ENCODE measurements at places on chromosomes 16 and 17.
A peak's percentile ranks its signal among the peaks of the same experiment; 100 is the strongest.

GRCh38 chr16:87098361-87098760, 218.8 kb downstream of the C16orf95 start:
- DNase-seq: no peak

DNA sequence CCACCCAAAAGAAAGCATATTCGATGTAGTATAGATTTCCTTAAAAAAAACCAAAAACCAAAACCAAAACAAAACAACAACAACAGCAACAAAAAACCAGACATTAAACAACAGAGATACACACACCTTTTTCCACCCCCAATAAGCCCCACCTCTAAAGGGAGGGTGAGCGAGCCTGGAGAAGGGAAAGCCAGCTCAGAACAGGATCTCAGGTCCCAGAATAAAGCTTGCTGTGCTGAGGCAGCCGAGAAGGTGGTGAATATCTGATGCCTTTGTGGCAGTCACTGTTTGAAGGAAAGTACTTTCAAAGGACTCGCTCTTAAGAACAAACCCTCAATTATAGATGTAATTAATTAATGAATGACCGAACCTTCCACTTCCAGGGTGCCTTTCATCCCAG, 470 bp downstream of the KRT23 start:
- no peak for DNase-seq

DNA sequence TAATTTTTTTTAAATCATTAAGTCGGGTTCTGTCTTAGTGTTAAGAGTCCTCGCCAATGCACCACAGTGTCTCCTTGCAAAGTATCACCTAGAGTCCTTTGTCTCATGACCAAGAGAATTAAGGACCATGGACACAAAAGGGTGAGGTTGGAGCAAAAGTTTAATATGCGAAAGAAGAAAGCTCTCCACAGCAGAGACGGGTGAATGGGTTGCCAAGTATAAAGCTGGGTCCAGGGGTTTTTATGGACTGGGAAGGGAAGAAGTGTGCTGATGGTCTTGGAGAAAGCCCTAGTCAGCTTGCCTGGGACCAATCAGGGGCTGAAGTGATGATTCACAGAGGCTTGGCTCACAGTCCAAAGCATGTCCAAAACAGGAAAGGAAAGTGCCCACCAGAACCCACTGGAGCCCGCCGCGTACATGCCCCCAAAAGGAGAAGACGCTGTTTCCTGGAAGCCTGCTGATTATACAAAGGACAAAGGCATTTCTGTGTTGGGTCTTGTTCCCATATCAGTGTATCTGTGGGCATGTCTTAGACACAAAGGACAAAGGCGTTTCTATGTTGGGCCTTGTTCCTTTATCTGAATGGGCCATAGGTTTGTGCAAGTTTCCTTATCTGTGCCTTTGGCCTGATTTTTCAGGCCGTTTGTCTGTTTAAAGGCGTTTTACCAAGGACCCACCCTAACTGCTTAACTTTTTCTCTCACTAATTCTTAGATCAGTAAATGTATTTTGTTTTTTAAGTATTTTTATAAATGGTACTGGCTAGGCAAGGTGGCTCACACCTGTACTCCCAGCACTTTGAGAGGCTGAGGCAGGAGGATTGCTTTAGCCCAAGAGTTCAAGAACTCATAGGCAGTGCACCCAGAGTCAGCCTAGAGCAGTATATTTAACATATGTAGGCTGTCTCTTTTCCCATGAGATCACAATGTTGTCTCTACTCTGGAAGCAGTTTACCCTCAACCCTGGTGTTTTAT, 28.7 kb upstream of the ATF7IP2 start:
- DNase-seq: no peak

DNA sequence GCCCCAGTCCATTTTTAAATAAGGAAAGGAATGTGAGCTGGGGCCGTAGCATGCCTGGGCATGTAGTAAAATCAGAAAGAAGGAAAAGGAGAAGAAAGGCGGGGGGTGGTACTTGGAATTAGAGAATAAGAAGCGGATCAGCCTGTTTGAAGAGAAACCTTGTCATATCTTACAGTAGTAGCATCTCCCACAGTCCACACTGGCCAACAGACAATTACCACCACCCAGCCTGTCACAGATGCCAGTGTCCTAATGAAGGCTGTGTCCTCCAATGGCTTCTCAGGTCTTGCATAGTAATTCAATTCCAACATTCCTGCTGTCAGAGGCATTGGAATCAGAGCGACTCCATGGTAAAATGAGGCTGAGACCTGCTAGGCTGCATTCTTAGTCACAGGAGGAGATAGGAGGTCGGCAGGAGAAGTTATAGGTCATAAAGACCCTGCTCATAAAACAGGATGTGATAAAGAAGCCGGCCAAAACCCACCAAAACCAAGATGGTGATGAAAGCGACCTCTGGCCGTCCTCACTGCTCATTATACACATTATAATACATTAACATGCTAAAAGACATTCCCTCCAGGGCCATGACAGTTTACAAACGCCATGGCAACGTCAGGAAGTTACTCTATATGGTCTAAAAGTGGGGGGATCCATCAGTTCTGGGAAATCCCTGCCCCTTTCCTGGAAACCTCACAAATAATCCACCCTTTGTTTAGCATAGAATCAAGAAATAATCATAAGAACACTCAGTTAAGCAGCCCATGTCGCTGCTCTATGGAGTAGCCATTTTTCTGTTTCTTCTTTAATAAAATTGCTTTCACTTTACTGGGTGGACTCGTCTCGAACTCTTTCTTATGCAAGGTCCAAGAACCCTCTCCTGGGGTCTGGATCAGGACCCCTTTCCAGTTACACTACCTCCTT, 9.6 kb upstream of the AKAP10 start:
- DNase-seq: no peak

DNA sequence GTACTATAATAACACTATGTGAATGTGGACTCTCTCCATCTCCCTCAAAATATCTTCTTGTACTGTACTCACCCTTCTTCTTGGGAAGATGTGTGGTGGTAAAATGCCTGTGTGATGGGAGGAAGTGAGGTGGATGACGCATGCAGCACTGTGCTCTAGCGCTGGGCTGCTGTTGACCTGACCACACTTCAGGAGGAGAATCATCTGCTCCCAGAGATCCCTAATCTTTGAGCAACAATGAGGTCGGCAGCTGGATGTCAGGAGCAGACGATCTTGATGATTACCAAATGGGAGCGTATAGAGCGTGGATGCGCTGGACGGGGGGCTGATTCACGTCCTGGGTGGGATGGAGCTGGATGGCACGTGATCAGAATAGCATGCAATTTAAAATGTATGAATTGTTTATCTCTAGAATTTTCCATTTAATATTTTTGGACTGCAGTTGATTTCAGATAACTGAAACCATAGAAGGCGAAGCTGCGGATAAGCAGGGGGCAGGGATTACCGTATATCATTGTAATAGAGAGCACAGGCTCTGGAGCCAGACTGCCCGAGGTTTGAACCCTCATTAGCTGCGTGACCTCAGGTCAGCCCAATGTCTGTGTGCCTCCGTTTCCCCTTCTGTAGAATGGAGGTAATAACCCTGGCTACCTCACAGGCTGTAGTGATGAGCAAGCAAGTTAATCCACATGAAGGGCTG, 23.7 kb upstream of the CYLD start:
- no peak for DNase-seq

DNA sequence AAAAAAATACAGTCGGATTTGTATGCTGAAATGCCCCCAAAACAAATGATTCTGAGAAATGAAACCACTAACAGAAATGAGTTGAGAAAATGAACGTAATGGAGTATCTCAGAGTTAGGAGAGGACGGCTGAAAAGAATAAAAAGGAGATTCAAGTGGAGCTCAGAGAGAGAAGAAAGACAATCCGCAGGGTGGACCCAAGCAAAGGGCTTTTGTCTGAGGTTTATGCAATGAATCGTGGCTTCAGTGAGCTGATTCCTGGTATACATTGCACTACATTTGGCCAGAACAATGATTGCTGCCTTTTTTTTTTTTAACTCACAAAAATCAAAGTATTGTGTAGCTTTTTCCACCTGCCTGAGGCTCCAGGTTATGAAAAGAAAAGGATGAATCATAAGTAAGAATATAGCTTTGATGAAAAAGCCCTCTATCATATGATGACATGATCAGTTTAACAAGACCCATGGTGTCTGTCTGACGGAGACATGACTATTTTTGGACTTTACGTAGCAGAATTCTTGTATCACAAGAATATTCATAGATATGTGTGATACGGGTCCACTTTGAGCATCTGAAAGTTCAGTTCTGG, 4.4 kb upstream of the MED9 start:
- no peak for DNase-seq

GRCh38 chr17:7014261-7014994, 2.0 kb downstream of the RNASEK start:
- DNase-seq: peak; percentile 89

GRCh38 chr17:45581860-45582259, 91.3 kb upstream of the PLEKHM1 start:
- no peak for DNase-seq

GRCh38 chr16:12159028-12159427, 182.5 kb downstream of the SNX29 start:
- DNase-seq: no peak

- peak; percentile 68 for DNase-seq
Observed at GRCh38 chr17:13601776-13602551, at the start of gene HS3ST3A1. TSS of gene HS3ST3A1 (minus strand) at chr17:13601929. CDS start at chr17:13601129, 800 bp downstream.

DNA sequence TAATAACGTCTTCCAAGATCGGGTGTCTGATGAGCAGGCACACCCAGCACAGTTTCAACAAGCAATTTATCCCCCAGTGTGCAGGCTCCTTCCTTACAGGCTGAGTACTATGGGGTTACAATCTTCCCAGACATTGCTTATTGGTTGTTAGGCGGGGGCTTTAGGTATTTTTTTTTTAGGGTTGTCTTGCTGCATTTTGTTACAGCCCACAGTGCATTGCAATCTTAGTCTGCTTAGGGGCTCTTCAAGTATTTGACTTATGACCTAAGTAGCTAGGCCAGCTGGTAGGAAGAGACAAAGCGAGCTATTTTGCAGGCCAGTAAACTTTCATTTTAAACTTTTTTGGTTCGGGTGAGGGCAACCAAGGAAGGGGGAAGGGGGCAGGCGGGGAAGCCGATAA, 5.8 kb downstream of the PLD6 start:
- DNase-seq: no peak

DNA sequence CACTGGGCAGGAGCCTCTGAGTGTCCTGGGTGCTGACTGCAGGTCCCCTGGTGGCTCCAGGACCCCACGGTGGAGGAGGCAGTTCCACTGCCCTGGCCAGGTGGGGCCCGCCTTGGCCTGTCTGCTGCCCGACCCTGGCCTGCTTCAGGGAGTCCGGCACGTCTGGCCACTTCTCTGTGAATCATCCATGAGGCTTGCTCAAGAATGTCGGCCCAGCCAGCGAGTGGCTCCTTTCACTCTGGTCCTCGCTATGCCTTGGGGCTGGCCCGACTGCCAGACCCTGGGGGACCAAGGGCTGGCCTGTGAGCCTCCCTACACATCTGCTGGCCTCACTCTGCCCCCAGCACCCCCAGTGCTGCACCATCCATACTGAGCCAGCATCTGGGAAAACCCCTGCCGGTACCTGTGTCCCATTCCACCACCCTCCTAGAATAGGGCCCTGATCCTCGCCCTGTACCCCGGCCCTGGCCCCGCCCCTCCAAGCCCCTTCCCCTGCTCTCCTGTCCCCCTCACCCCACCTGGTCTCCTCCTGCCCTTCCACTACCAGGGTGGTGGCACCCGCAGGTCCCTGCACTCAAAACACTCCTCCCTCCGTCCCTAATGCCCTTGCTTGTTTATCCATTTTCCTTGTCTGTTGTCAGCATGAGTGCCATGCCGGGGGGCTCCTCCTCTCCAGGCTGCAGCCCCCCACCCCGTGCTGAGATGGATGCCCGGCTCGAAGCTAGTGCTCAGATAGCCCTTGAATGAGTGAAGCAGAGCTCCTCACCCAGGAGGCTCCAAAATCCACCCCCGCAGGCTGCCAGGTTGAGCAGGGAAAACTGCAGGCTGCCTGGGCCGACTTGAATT, 35.5 kb downstream of the ADCY7 start:
- DNase-seq: peak; percentile 34

GRCh38 chr16:17062676-17063075, 408.1 kb downstream of the XYLT1 start:
- DNase-seq: no peak

- no peak for DNase-seq
Observed at GRCh38 chr17:55436224-55437158, 14.9 kb upstream of the MMD start.

Measured in skeletal muscle cell (primary cell).